ENCODE measurements at places on chromosomes 7 and 10.

DNA sequence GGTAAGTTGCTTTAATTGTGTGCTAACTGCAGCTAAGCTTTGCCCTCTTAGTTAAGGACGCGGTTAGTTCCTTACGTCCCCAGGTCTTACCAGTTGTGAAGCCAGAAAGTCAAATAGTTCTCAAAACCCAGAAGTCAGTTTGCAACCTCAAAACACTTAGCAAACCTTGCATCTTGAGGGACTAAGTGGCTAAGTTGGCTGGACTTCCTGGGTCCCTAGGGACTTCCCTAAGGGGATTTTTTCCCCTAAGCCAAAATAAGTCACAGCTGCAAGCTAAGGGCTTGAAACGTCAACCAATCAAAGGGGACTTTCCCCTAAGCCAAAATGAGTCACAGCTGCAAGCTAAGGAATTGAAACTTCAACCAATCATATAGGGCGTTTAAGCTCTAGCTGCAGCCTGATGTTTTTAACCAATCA, 36.2 kb upstream of the HECW1 start:
- no peak for DNase-seq

DNA sequence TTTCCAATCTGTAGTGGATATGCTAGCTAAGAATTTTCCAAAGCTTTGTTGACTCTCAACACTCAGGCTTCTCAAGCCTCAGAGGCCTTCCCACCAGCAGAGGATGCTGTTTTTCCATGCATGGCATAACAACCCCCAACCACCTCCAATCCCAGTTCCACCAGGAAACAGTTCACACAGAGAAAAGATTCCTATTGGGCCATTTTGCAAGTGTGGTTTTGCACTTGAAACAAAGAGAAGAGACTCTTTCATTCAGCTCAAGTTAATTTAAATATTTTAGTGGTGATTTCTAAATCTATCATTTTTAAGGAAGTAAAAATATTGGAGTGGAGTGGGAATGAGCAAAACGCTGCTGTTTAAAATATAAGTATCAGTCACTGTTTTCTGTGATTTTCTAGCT, 105.6 kb upstream of the COL1A2 start:
- no peak for DNase-seq

GRCh38 chr7:95213809-95214492, 110.4 kb downstream of the PON1 start:
- DNase-seq: no peak

GRCh38 chr7:111883241-111883640, 320.9 kb upstream of the IMMP2L start:
- no peak for DNase-seq

DNA sequence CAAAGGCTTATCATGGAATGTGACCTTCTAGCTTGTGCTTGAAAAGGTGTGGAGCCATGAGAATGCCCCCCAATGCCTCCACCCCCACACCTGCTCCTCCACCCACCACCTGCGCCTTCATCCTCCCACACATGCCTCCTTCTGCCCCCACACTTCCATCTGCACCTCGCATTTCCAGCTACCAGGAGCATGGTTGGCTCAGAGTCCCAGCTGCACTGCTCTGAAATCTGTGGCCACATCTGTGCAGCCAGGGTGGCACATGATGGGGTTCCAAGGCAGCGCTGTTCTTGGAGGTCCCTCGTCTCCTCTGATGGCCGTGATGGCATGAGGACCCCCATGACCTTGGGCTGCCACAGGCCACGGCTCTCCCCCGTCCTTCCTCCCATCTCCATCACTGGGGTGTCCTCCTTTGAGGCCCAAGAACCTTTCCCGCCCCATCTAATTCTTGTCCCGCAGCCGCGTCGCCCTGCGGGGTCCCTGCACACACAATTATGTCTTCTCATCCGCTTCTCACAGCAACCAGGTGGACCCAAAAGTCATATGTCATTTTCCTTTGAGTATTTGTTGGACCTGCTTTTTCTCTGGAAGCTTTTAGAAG, 40.6 kb upstream of the CNPY1 start:
- no peak for DNase-seq

GRCh38 chr10:131126321-131127137, 185.0 kb downstream of the TCERG1L start:
- no peak for DNase-seq

DNA sequence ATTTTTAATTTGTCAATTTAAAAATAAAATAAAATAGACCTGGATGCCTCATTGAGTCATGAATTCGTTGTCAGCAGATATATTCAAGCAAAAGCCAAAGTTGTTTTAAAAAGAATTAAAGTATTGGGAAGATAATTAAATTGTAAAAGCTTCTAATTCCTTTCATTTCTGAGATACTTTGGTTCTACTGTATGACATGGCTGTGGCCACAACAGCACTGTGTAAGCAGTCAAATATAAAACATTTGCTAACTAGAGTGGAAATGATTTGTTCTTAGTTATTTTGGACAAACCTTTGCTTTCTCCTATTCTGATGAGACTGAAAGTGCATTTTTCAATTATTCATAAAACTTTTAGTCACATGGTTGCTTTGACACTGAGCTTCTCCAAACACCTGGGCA, 143.6 kb upstream of the FAM13C start:
- DNase-seq: no peak

GRCh38 chr7:100829150-100829716, 1.9 kb upstream of the EPHB4 start:
- DNase-seq: no peak

GRCh38 chr10:71693377-71693776, 26.2 kb downstream of the C10orf105 start:
- no peak for DNase-seq
